A172 (cell line): ENCODE measurements at places on chromosomes 4 and X.

GRCh38 chr4:26139310-26139924, 181.4 kb upstream of the RBPJ start:
- no peak for DNase-seq

DNA sequence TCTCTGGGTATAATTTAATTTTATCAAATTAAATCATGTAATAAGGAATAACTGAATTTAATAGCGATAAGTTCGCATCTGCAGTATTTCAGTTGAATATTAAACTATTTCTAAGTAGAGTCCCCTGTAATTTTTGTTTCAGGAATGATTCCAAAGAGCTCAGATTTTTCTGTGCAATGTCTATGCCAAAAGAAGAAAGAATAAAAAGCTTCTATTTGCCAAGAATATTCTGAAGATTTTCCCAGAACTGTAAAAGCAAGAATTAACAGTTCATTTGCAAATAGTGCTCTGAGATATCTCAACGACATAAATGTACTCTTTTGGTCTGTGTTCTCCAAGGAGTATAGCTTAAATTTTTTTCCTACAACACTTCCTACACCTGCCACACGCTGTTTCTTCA, 1242.8 kb upstream of the DIAPH2 start:
- no peak for DNase-seq

- DNase-seq = no peak
These were observed 446.5 kb downstream of the SPRY1 start for GRCh38 chr4:123843137-123843536.

DNA sequence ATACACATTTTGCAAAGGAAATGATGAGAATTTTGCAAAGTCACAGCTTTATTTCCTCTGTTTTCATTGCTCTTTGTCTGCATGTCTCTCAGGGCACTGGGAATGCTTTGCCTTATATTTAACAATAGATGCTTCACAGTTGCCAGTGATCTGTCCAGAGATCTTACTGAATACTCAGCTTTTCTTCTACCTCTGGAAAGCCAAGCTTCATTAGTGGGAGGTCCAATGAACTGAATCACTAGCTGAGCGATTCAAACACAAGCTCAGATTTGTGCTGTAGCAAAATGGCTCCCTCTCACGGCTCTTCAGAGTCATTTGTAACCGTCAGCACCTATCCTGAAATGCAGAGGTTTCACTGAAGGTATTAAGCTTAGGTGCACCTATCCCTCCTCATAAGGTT, 138.9 kb downstream of the DCLK2 start:
- DNase-seq = peak; percentile 78

DNA sequence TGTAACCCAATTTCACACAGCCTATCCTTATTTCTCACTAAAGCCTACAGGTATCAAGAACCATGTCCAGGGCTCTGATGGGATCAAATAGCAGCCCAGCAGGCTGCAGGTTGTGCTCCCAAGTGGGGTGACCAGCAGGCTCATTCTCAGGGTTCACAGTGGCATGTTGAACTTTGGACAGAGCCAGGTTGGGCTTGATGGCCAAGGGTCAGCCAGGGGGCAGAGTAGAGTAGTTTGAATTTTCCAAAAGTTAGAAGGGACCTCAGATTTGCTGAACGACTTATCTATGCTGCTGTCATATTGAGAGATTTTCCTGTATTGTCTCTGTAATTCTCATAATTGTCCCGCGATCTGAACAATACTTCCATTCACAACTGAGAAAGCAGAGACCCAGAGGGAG, 310.8 kb upstream of the BOD1L1 start:
- DNase-seq = no peak

DNA sequence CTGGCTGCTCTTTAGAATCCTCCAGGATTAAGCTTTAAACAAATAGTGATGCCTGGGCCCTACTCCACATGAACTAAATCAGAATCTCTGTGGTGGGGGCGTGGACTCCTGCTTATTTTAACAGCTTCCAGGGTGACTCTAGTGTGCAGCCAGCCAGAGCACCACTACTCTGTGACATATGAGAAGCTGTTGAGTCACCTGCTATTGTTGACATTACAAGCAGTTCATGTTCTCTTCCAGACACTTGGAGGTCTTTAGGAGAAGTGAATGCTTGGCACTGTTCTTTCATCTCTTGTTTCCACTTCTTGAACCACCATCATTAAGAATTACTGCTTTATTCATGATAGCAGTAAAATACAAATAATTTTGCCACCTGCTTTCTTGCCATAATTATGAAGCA, 426 bp upstream of the C4orf51 start:
- DNase-seq = peak; percentile 74

DNA sequence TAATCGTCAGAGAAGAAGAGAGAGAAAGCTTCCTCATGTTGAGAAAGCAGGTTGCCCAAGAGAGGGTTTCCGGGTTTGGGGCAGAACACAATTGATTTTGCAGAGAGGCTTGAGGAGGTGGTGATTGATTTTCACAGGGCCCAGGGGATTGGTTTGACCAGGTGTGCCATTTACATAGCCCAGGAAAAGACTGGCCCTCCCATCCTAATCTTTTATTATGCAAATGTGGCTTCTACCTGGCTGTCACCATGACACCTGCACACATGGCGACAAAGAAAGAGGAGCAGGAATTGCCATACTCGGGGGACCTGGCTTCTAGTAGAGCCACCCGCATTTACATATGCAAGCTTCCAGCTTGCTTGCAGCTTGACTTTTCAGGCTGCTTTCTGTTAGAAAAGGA, 405.3 kb downstream of the PPP4R3C start:
- no peak for DNase-seq

DNA sequence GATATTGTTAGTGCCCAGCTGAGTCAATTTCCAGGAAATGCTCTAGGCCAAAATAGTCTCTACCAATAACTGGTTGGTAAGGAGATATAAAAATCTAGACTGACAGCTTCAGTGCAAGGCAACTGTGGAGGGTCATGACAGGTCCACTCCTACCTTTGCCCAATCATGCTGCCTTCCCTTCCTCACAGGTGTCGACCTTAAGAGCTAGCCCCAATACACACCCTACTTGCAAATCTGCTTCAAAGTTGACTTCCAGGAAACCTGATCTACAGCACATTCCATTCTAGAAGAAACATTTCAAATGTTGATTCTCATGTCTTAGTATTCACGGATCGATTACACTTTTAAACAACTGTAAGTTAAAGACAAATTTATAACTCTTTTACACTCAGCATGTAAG, 1455.5 kb downstream of the TECRL start:
- no peak for DNase-seq

GRCh38 chrX:330726-331150, 12.1 kb upstream of the GTPBP6 start:
- no peak for DNase-seq

GRCh38 chrX:10119399-10119990, 37.3 kb upstream of the CLCN4 start:
- DNase-seq = peak; percentile 81

- no peak for DNase-seq
These were observed 19.2 kb downstream of the PPP3CA start for GRCh38 chr4:101328063-101328602.

DNA sequence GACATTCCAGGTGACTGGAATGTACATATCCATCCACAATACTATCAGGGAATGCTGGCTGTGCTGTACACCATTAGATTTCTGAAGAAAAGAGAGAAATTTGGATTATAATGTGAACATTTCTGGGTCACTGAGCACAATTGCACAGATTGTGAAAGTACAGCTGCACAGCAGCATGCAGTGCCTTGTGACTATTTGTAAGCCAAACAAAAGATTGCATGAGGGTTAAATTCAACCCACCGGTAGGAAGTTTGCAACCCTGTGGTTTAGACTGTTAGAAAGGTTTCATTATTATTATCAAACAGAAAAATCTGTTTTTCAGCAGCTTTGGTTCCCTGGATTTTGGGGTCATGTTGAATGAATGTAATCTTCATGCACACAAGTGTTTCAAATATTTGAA, 24.5 kb downstream of the DDIT4L start:
- no peak for DNase-seq

DNA sequence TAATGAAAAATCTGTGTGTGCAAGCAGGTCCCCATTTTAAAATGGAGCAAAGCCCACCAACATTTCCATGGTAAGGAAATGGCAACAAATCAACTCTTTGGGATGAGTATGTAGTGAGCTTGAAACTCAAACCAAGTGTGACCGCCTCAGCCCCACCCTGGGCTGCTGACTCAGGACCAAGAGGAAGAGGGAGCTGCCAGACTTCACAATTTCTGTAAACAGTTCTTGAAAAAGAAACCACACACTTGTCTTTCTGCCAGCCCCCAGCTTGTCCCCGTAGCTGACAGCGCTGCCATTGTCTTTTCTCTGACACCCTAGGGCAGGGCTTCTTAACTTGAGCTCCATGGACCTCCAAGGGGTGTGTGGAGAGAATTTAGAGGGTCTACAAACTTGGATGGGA, 10.3 kb downstream of the RTL5 start:
- DNase-seq = peak; percentile 70

GRCh38 chr4:94570558-94570957, 118.8 kb downstream of the PDLIM5 start:
- no peak for DNase-seq

- DNase-seq = no peak
These were observed 173.5 kb upstream of the C1QTNF7 start for GRCh38 chr4:15254236-15254880.

DNA sequence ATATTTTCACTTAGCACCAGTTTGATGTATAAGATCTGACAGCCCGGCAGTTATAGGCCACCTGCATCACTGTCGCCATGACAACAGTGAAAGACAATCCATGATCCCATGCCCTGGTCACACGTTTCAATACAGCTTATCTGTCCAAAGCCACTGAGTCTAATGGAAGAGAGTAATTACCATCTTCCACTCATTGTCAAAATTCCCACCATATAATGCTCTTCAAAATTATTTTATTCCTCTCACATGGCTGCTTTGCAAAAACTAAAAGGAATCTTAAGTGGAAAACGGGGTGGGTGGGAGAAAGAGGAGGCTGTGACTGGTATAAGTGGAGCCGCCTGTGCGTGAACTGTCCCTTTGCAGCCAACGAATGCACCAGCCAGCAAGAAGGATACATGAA, 44.2 kb downstream of the MAML3 start:
- no peak for DNase-seq

- DNase-seq = no peak
These were observed 145.6 kb downstream of the SLC7A11 start for GRCh38 chr4:138096384-138097062.
